ENCODE measurements at places on chromosomes 12 and 14.
A peak's percentile ranks its signal among the peaks of the same experiment; 100 is the strongest.

GRCh38 chr12:92482599-92482998 lies 220.2 kb upstream of the PLEKHG7 start:
- no peak for DNase-seq

DNA sequence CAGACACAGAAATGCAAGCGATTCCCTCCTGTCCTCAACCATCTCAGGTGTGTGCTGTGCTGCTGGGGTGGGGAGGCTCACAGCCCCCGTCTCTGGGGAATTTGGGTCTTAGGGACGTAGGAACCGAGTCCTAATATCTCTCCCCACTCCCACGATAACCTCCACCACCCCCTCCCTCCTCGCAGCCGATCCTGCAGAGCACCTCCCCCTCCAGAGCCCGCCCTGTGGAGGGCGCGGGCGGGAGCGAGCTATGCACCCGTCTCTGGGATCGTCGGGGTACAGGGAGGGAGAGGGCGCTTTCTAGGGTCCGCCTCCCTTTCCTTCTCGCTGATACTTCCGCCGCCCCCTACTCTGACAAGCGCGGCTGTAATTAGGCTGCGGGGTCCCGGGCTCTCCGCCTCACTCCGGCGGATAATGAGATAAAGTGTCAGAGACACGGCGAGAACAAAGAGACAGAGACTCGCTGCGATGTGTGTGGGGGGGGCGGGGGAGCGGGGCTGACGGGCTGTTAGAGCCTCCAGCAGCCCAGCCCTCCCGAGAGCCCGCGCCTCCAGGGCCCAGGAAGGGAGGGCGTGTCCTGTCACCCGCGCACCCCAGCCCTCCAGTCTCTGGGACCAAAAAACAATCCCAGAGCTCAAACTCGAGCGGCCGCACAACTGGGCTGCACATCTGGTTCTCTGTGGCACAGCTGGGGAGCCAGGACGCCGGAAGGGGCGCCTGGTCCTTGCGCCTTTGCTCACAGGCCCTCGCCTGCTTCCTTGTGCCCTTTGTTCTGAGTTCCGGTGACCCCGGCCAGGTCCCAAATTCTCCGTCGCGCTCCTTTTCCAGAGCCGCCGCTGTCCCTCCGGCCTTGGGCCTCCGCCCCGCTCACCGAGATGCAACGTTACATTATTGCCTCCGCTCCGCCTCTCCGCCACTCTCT lies 8.7 kb downstream of the SHMT2 start:
- peak; percentile 14 for DNase-seq

- DNase-seq, result no peak
Observed at GRCh38 chr12:14164266-14164665, 182.9 kb upstream of the GRIN2B start.

DNA sequence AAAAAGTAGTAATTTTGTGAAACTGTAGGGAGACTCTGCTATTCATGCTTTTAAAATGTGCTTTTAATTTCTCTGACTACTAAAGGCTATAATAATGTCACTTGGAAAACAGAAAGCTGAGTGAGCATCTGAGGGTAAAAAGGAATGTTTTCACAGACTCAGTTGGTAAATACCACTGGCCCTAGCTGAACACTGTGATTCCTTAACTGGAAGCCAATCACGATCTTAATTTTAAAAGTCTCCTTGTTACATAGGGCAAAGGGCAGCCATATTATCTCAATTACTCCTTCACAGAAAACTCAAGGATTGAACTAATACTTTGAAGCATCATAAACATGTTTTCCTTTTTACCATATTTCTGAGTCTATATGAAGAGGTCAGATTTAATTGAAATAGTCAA lies 41.9 kb downstream of the PAWR start:
- DNase-seq, result no peak

DNA sequence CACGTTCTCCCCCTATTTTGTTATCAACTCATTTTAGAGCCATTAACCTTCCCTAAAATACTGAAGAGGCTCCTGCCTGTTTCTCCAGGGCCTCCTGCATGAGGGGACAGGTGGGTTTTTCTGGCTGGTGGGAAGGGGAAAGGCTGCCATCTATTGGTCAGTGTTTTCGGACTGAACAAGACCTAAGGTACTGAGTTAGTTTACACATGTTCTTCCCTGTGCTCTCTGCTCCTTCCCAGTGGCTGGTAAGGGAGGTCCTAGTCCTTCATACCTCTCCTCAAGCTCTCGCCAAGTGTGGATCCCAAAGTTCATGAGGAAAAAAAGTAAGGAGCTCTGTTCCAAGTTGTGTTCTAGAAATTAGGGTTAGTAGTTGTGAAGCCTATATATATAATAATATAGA lies 357.5 kb downstream of the FSCB start:
- peak; percentile 61 for DNase-seq

DNA sequence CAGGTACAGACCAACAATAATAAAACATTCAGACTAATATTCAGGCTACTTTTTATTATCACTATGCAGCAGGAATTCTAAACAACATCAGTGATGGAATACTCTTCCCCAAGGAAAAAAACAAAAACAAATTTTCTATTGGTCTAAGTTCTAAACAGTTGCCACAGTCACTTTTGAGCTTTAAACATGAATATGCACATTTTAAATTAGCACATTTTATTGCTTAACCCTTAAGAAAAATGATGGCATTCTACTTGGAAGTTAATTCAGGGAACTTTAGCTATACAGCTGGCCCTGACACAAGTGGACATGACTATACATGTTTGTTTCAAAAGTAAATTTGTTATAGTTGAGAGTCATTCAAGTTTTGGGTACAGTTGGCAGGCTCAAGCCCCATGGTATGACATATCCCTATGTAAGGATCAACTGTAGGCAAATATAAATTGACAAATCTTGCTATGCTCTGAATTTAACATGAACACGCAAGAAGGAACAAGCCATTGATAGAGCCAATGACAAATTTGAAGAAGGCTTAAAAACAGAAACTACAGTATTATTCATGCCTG lies 224.3 kb upstream of the AMIGO2 start:
- DNase-seq, result no peak

GRCh38 chr12:47004634-47005033 lies 74.8 kb upstream of the PCED1B start:
- DNase-seq, result no peak

DNA sequence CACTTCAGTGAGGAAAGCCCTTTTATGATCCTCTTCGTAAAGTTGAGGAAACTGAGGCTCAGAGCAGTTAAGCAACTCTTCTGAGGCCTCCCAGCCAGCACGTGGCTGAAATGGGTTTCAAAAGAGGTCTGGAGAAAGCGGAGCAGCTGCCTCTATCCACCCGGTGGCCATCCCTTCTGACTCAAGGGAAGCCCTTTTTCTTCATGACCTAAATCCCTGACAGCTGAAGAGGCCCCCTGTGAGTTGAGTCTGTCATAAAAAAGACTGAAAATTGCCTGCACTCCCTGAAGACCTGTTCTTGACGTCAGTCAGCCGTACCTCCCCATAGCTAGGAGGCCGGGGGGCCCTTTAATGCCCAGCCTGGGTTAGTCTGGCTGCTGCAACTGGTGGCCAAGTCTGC lies 10.7 kb downstream of the CMKLR1 start:
- DNase-seq, result no peak

DNA sequence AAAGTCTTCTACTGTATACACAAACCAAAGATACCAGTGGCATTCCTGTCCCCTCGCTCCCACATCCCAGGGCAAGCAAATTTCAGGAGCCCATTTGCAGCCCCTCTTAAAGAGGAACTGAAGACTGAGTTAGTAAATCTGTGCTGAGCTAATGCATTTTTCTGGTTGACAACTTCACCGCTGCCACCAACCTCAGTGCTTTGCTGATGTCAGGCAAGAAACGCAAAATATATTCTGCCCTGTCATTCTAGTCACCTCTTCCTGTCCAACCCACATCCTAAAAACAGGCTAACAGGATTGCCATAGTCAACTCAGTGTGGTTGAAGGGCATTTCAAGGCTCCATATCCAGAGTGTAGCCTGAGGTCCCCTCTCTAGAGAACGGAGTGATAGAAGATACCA lies 59.4 kb upstream of the FICD start:
- DNase-seq, result no peak

GRCh38 chr12:76255281-76255680 lies 92.9 kb downstream of the BBS10 start:
- no peak for DNase-seq

DNA sequence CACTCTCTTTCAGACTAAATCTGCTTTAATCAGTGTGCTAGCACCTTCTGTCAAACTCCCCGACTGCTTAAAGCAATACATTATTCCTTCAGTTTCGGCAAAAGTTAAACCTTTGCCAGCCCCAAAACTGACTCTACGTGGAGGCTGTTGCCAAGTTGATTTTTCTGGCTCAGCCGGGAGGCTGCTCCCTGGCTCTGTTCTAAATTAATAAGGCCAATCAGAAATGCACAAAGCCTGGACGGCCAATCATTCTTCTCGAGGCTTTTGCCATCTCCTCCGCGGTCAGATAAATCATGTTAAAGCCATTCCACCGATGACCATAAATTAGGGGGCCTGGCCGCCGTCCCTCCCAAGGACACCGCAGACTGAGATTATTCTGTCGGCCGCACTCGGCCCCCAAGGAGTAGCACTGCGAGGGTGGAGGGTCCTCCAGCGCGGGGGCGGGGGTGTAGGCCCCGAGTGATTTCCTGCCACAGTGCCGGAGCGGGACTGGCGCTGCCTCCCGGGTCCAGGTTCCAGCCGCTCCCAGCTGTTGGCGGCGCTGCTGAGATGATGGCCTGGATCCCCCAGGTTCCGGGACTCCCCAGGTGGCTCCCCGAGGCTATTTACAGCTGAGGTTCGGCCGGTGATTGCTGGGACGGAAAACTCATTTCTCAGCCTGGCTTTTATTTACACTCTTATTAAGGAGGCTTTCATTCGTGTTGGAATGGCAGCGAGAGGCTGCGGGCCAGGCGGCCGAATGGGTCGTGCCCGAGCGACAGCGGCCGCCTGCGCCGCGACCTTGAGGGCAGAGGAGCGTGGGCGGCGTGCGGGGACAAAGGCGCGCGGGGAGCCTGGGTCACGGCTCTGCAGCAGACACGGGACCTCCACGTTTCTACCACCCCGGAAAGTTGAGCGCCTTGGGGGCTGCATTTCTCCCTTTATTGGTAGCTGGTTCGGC lies 165.1 kb downstream of the MON2 start:
- no peak for DNase-seq

- peak; percentile 69 for DNase-seq
Observed at GRCh38 chr14:91418387-91419043, 895 bp upstream of the CCDC88C start.

DNA sequence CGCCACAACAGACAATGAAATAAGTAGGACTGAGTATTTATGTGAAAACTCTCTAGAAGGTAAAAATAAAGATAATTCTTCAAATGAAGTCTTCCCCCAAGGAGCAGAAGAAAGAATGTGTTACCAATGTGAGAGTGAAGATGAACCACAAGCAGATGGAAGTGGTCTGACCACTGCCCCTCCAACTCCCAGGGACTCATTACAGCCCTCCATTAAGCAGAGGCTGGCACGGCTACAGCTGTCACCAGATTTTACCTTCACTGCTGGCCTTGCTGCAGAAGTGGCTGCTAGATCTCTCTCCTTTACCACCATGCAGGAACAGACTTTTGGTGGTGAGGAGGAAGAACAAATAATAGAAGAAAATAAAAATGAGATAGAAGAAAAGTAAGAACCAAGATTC lies 82.7 kb downstream of the VEZT start:
- no peak for DNase-seq

DNA sequence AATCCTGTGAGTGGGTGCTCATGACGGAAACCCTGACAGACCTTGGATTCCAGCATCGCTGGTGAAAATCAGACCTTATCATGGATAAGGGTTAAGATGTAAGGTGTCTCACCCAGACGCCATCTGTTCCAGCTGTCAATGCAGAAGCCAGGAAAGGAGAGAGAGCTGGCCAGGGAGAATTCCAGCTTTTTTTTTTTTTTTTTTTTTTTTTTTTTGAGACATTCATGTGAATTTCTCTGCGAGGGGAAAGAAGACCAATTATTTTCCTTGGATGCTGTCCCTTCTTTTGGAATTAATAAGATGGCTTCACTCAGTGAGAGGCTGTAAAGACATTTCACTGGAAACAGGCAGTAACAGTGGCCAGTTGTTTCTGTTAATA lies 1.8 kb downstream of the TRAF3 start:
- DNase-seq, result no peak

GRCh38 chr14:68020999-68021663 lies 201.6 kb downstream of the RAD51B start:
- no peak for DNase-seq

DNA sequence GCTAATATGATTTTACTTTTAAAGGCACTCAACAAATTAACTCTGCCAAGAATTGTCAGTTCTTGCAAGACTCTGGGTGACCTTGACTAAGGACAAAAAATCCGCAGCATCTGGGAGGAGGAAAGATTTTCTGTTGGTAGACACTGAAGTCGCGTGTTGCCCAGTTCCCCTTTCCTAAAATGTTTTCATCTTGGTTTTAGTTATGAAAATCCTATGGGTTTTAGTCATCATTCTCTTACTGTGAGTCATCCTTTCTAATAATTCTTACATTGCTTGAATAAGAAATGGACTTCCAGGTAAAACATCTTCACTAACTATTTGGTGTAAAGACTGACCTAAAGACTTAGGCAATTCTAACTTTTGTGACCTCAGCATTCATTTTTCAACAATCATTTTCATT lies 9.1 kb downstream of the GSG1 start:
- DNase-seq, result no peak

DNA sequence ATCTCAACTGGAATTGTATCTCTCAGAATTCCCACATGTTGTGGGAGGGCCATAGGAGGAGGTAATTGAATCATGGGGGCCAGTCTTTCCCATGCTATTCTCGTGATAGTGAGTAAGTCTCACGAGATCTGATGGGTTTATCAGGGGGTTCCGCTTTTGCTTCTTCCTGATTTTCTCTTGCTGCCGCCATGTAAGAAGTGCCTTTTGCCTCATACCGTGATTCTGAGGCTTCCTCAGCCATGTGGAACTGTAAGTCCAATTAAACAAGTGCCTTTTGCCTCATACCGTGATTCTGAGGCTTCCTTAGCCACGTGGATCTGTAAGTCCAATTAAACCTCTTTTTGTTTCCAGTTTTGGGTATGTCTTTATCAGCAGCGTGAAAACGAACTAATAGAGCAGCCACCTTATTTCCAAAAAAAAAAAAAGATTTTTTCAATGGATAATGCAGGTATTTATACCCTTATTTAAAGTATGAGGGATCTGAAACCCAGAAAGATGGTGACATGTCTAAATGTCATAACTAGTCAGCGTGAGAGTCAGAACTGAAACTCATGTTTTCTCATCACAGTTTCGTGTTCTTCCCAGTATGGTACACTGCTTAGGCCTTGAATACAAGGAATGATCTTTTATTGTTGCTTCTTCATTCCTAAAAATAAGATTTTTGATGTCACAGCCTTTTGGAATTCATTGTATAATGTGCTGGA lies 89.6 kb downstream of the ERC1 start:
- no peak for DNase-seq

- DNase-seq, result no peak
Observed at GRCh38 chr12:130826151-130826801, 12.8 kb downstream of the STX2 start.

DNA sequence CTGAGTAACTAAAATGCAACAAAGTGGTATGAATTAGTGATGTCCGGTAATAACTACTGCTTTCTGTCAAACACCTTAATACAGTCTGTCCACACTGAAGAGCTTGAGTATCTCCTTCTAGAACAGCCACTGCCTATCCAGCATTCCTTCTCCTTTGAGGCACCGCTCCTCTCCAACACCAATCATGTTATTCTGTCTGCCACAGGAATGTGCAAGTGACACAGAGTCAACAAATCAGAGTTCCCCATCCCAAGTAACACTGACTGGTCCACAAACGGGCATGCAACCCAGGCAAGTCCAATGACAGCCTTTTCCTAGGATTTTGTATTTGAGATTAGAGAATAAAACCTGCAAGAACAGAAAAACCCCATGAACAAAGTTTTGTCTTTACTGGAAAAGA lies 3.8 kb downstream of the GXYLT1 start:
- no peak for DNase-seq

- no peak for DNase-seq
Observed at GRCh38 chr14:58659846-58660245, 22.1 kb downstream of the DACT1 start.
